ENCODE measurements at places on chromosomes 3 and 15.
A peak's percentile ranks its signal among the peaks of the same experiment; 100 is the strongest.

DNA sequence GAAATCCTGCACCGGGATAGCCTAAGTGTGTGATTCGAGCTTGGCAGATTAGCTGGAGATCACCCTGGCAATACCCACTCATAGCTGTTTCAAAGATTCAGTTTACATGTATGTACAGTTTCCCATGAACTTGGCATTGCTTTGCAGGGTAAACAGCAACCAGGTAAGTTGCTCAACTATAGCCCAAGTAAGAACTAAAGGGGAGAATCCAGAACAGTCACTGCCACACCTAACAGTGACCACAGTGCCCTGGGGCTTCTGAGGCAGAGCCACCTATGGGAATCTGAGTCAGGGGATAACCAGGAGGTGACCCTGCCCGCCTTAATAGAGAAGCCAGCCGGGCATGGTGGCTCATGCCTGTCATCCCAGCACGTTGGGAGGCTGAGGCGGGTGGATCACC lies 15.9 kb downstream of the CDAN1 start:
- peak; percentile 94 for DNase-seq

DNA sequence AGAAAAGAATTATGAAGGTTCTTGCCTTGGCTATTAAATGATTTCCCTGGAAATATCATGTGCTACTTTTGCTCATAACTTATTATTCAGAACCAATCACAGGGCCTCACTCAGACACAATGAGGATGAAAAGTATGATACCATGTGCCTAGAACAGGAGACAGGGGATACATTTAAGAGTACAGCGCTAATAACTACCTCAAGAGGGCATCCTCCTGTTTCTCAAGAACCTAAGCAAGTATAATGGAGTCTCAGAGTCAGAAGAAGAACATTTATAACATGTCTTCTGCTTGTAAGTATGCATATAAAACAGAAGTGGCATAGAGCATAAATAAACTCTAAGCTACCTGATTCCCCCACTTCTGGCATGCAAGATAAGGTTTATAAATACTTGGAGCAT lies 125.4 kb upstream of the MME start:
- no peak for DNase-seq

- DNase-seq = no peak
Observed at GRCh38 chr3:56321383-56321782, 146.9 kb downstream of the ERC2 start.

DNA sequence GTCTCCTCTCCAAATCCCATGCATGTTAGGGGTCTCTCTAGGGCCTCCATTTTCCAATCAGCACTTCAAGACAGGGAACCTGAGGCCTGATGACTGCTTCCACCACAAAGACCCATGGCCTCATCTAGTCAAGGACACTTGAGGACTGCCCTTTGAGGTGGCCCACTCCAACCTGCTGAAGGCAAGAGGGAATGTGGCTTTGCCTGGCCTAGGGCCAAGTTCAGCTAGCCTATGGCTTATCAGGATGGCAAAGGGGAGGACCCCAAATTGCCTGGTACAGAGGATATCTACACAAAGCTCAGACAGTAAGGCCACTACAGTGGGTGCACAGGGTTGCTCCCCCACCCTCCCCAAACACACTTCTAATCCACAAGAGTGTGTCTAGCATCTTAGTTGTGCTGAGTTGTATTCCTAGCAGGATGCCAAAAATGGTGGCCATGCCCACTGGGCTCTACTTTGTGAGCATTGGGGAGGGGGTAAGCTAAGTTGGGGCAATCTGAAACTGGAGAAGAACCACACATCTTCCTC lies 10.0 kb upstream of the GRAMD2A start:
- DNase-seq = no peak

- no peak for DNase-seq
Observed at GRCh38 chr3:72421126-72421525, 427.1 kb downstream of the SHQ1 start.

GRCh38 chr15:23484870-23485269 lies 37.8 kb upstream of the GOLGA6L2 start:
- DNase-seq = no peak
